ENCODE measurements at places on chromosomes 13 and 19. TPM values are rescaled to one million over a fixed set of nuclear protein-coding genes. Genes with fewer than 3 reads are reported as not detected.

The BSG gene
- 281 TPM for total RNA-seq

The CYP4F11 gene
- total RNA-seq: not detected

The ZNF468 gene
- 30.1 TPM for total RNA-seq

The SIGLEC5 gene
- 1.2 TPM for total RNA-seq

The CEACAM8 gene
- not detected for total RNA-seq

The SIGLEC12 gene
- total RNA-seq: not detected

The APOE gene
- 22.0 TPM for total RNA-seq

The TNNI3 gene
- total RNA-seq: 0.43 TPM

The ZNF571 gene
- total RNA-seq: 3.1 TPM

The RYR1 gene
- total RNA-seq: under 0.01 TPM

The MYH14 gene
- total RNA-seq: 30.6 TPM

The RGS9BP gene
- 0.54 TPM for total RNA-seq

The ZNF433 gene
- total RNA-seq: 15.7 TPM

The ZNF121 gene
- total RNA-seq: 38.3 TPM

The ACP7 gene
- 0.22 TPM for total RNA-seq

The DIS3 gene
- 22.4 TPM for total RNA-seq

The TTYH1 gene
- under 0.01 TPM for total RNA-seq

The MEX3D gene
- 80.5 TPM for total RNA-seq

The PSG6 gene
- total RNA-seq: not detected

The FLT1 gene
- total RNA-seq: 0.11 TPM

The GRK1 gene
- under 0.01 TPM for total RNA-seq

The FRY gene
- total RNA-seq: 0.11 TPM

The SMIM44 gene
- total RNA-seq: not detected

The ICAM4 gene
- 0.22 TPM for total RNA-seq

The DAZAP1 gene
- total RNA-seq: 58.3 TPM

The OR7C1 gene
- total RNA-seq: 3.5 TPM

The ZNF575 gene
- under 0.01 TPM for total RNA-seq

The ZNF562 gene
- 11.4 TPM for total RNA-seq
